Karpas-422 (cell line): ENCODE measurements at places on chromosomes 13 and 19. TPM values are rescaled to one million over a fixed set of nuclear protein-coding genes. Genes with fewer than 3 reads are reported as not detected.

ZNF540 gene
- total RNA-seq, result 2.4 and 8.7 TPM in 2 replicates

PRRG2 gene
- 1.3 and 3.8 TPM in 2 replicates for total RNA-seq

ESD gene
- total RNA-seq, result 104 and 239 TPM in 2 replicates

ZNF155 gene
- not detected in 2 replicates for total RNA-seq

MAG gene
- 0.36 TPM in 1 of 2 replicates, not detected in the other for total RNA-seq

PCCA gene
- total RNA-seq, result 4.3 and 7.0 TPM in 2 replicates

ZNF43 gene
- total RNA-seq, result 10.6 and 35.2 TPM in 2 replicates

KLK15 gene
- not detected in 2 replicates for total RNA-seq

C19orf53 gene
- 117 and 158 TPM in 2 replicates for total RNA-seq

- H3K4me1 ChIP-seq, result no peaks in the 10 kb centered on the region
- no peak overlapping the region for H3K4me3 ChIP-seq
- no peaks in the 10 kb centered on the region for H3K27me3 ChIP-seq
- H3K36me3 ChIP-seq, result no peaks in the 10 kb centered on the region
Observed at GRCh38 chr13:80161896-80162295, 179.0 kb downstream of the SPRY2 start.

- 0 out of 2 replicates have a peak, but pooled peaks cover 3% of the 10 kb centered on the region for H3K36me3 ChIP-seq
- H3K27me3 ChIP-seq, result no peaks in the 10 kb centered on the region
- no peak within 1 kb of the TSS for H3K4me3 ChIP-seq
- no peak within 1 kb of the TSS for H3K27ac ChIP-seq
Observed at GRCh38 chr19:19538061-19538784, at the start of gene CILP2. CILP2 (plus strand) TSS chr19:19538265; CDS start chr19:19538350, 85 bp downstream.

GRCh38 chr19:54660964-54661363, 1.8 kb upstream of the LILRB4 start:
- H3K27ac ChIP-seq, result no peak overlapping the region
- H3K36me3 ChIP-seq, result no peaks in the 10 kb centered on the region
- peaks cover 4% of the 10 kb centered on the region; the same call in 1 of the 2 replicates for H3K27me3 ChIP-seq
- DNase-seq, result no peak

- peaks cover 65% of the 10 kb centered on the region for H3K4me1 ChIP-seq
- no peaks in the 10 kb centered on the region for H3K27me3 ChIP-seq
- H3K36me3 ChIP-seq, result no peaks in the 10 kb centered on the region
- no peak overlapping the region for H3K4me3 ChIP-seq
- no peak for DNase-seq
Observed at GRCh38 chr19:11580116-11580515, 2.7 kb upstream of the ACP5 start.

DNA sequence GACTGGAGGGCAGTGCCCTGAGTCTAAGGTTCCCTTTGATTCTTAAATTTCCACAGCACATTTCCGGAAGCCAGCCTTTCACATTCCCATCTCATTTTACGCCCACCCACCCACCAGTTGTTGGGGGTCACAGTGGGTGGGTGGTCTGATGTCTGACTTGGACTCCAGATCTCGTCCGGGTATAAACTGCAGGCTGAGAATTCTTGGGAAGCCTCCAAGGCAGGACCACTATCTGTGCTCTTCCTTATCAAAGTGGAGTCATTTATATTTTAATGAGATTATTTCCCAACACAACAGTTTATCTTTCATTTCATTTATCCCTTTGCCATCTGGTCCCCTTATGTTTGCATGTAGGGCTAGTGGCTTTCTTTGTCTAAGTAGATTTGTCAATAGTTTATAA, 3.6 kb upstream of the FAM124A start:
- no peak overlapping the region for H3K27ac ChIP-seq
- peaks cover 3% of the 10 kb centered on the region; the same call in 1 of the 2 replicates for H3K4me1 ChIP-seq
- H3K36me3 ChIP-seq, result no peaks in the 10 kb centered on the region
- H3K27me3 ChIP-seq, result no peaks in the 10 kb centered on the region
- no peak for DNase-seq

GRCh38 chr19:32647361-32647760, 27.6 kb downstream of the ANKRD27 start:
- no peaks in the 10 kb centered on the region for H3K27me3 ChIP-seq
- peaks cover 19% of the 10 kb centered on the region for H3K36me3 ChIP-seq
- H3K27ac ChIP-seq, result no peak overlapping the region
- no peaks in the 10 kb centered on the region for H3K4me1 ChIP-seq
- no peak overlapping the region for H3K4me3 ChIP-seq

GRCh38 chr13:113802090-113802531, 43.1 kb downstream of the TMEM255B start:
- H3K27me3 ChIP-seq, result no peaks in the 10 kb centered on the region
- DNase-seq, result no peak
- H3K4me3 ChIP-seq, result no peak overlapping the region

DNA sequence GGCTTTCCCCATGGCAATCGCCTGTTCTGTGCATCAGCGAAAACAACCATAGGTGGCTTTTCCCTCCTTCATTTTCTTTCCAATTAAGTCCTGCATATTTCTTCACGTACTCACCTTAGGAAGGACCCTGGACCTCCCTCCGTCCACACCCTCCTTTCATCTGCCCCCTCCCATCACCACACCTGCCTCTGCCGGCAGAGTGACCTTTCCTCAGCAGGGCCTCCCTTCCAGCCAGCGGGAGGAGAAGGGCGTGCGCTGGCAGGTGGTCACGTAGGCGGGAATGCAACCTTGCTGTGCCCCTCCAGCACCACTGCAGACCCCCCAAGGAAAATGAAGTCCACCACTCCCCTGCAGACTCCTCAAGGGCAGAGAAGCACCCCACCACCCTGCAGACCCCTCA, 61.1 kb downstream of the GSX1 start:
- no peak for DNase-seq
- no peak overlapping the region for H3K4me3 ChIP-seq
- no peaks in the 10 kb centered on the region for H3K4me1 ChIP-seq

DNA sequence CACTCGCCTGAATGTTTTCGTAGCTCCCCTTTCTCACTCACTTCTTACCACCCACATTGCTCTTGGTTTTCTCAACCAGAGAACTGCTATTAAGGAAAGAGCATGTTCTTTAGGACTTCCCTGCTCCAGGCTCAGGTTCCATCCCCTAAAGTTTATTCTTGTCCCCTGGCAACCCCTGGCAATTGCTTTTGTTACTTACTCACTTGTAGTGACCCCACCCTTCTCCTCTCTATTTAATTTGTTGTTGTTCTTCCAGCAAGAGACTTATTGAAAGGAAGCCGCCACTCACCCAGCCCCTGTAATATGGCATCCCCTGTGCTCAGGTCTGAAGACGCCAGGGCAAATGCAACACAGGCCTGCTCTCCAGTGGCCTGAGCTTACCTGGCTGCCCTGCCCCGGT, 233.7 kb upstream of the SOX21 start:
- H3K27ac ChIP-seq, result no peak overlapping the region
- H3K4me1 ChIP-seq, result no peaks in the 10 kb centered on the region
- DNase-seq, result no peak
- no peaks in the 10 kb centered on the region for H3K36me3 ChIP-seq
- H3K27me3 ChIP-seq, result no peaks in the 10 kb centered on the region

DNA sequence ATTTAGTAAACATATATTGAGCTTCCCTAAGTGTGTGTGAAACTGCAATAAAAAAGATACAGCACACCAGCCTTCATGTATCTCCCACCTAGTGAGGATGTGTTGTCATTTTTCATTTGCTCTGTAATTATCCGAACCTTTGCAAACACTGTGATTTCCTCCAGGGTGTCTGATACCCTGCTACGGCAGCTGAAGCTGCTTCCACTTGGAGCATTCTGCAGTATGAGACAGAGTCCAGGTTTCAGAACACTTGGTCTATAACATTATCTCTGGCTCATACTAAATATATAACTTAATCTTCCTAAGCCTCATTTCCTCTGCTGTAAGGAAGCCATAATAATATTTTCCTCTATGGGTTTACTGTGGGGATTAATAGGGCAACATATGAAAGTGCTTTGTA, 1338.1 kb upstream of the SLC10A2 start:
- no peaks in the 10 kb centered on the region for H3K27me3 ChIP-seq
- DNase-seq, result no peak
- H3K4me1 ChIP-seq, result no peaks in the 10 kb centered on the region
- H3K27ac ChIP-seq, result no peak overlapping the region
- no peak overlapping the region for H3K4me3 ChIP-seq

- peak overlapping the region; percentile 88 for H3K4me3 ChIP-seq
- H3K27me3 ChIP-seq, result no peaks in the 10 kb centered on the region
Observed at GRCh38 chr19:52961981-52962380, 700 bp downstream of the ZNF816 start.

GRCh38 chr19:9608912-9609311, 12.1 kb downstream of the ZNF561 start:
- DNase-seq, result no peak
- H3K27ac ChIP-seq, result no peak overlapping the region
- H3K4me1 ChIP-seq, result no peaks in the 10 kb centered on the region
- H3K4me3 ChIP-seq, result no peak overlapping the region
- no peaks in the 10 kb centered on the region for H3K27me3 ChIP-seq
- H3K36me3 ChIP-seq, result peaks cover 51% of the 10 kb centered on the region

GRCh38 chr13:76289558-76289957, 596.6 kb downstream of the KCTD12 start:
- H3K27ac ChIP-seq, result no peak overlapping the region
- DNase-seq, result no peak
- H3K4me1 ChIP-seq, result no peaks in the 10 kb centered on the region
- H3K4me3 ChIP-seq, result no peak overlapping the region
- H3K36me3 ChIP-seq, result no peaks in the 10 kb centered on the region
- no peaks in the 10 kb centered on the region for H3K27me3 ChIP-seq

DNA sequence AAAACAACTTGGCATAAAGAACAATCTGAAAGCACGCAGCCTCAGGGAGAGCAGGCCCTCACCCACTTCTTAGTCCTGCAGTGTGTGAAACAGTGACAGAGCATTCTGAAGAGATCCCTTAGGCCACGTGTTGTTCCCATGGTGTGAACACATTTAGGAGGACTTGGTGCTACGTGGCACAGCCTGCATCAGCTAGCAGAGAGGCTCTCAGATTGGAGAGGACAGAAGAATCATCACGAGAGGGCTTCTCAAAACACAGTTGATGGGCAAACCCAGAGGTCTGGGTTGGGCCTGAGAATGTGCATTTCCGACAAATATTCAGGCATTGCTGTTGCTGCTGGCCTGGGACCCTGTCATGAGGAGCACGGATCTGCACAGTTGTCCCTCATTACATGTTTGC, 26.1 kb upstream of the TFDP1 start:
- no peak overlapping the region for H3K4me3 ChIP-seq
- H3K4me1 ChIP-seq, result peaks cover 10% of the 10 kb centered on the region; the same call in 1 of the 2 replicates
- H3K36me3 ChIP-seq, result no peaks in the 10 kb centered on the region
- no peaks in the 10 kb centered on the region for H3K27me3 ChIP-seq
- DNase-seq, result no peak
- no peak overlapping the region for H3K27ac ChIP-seq

- no peak for DNase-seq
- H3K27ac ChIP-seq, result no peak overlapping the region
- no peaks in the 10 kb centered on the region for H3K27me3 ChIP-seq
- no peaks in the 10 kb centered on the region for H3K4me1 ChIP-seq
Observed at GRCh38 chr19:31693933-31694269, 344.7 kb upstream of the TSHZ3 start.

- H3K4me1 ChIP-seq, result peaks cover 8% of the 10 kb centered on the region
- H3K4me3 ChIP-seq, result no peak overlapping the region
- no peaks in the 10 kb centered on the region for H3K36me3 ChIP-seq
- no peaks in the 10 kb centered on the region; the same call in 1 of the 2 replicates for H3K27me3 ChIP-seq
Observed at GRCh38 chr19:30535011-30535410, 162.8 kb downstream of the ZNF536 start.

DNA sequence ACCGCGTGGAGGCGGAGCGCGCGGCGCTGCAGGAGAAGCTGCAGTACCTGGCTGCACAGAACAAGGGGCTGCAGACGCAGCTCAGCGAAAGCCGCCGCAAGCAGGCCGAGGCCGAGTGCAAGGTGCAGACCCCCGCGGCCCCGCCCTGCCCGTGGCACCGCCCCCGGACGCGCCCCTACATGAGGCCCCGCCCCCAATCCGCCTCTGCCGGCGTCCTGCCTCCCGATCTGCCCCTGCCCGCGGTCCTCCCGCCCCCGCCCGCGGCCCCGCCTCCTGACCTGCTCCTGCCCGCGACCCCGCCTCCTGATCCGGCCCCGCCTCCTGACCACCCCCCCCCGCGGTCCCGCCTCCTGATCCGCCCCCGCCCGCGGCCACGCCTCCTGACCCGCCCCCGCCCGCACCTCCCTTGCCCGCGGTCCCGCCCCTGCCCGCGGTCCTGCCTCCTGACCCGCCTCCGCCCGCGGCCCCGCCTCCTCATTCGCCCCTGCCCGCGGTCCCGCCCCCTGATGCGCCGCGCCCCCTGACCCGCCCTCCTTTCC, 11.7 kb downstream of the PRR36 start:
- H3K4me1 ChIP-seq, result no peaks in the 10 kb centered on the region
- no peaks in the 10 kb centered on the region for H3K36me3 ChIP-seq
- no peak overlapping the region for H3K4me3 ChIP-seq
- DNase-seq, result peak; percentile 52

DNA sequence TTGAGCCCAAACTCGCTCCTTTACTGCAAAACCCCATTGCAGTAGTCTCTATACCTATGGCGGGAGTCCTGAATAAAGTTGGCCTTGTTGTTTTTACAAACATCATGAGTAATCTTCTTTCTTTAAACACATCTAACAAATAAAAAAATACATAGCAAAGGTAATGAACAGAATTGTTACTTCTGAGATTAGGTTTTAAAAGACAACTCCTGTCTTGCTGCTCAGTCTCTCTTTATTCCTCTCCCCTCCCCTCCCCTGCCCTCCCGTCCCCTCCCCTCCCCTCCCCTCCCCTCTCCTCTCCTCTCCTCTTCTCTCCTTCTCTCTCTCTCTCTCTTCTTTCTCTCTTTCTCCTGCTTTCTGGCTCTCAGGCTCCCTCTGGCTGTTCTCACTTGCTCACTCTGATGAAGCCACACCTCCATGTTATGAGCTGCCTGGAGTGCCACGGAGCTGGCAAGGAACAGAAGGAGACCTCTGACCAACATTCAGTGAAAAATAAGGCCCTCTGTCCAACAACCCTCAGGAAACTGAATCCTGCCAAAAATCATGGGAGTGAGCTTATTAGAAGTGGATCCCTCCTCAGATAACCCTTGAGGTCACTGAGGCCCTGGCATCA, 300.7 kb upstream of the MIR17HG start:
- no peak overlapping the region for H3K27ac ChIP-seq
- H3K27me3 ChIP-seq, result no peaks in the 10 kb centered on the region
- no peaks in the 10 kb centered on the region for H3K4me1 ChIP-seq
- no peak overlapping the region for H3K4me3 ChIP-seq
- DNase-seq, result no peak

GRCh38 chr13:77185721-77186120, 141.2 kb downstream of the MYCBP2 start:
- H3K27me3 ChIP-seq, result no peaks in the 10 kb centered on the region
- H3K4me3 ChIP-seq, result no peak overlapping the region
- peaks cover 58% of the 10 kb centered on the region for H3K36me3 ChIP-seq
- no peaks in the 10 kb centered on the region for H3K4me1 ChIP-seq

DNA sequence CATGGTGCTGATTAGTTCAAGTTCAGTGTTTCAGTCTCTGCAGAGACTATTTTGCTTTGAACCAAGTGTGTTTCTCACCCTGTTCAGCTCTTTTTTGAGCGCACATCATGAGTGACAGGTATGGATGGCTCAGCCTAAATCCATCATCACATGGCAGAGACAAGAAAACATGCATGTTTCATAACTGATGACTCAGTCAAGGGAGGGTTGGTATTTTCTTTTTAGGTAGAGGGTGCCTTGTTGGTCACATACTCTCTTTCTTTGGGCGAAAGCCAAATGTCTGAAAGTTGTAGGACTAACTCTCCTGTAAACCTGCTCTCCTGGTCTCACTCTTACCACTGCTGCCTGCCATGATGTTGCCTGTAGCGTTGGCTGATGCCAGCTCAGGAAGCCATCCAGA, 48.1 kb upstream of the RAP2A start:
- H3K4me3 ChIP-seq, result no peak overlapping the region
- H3K27ac ChIP-seq, result no peak overlapping the region
- DNase-seq, result no peak

- H3K36me3 ChIP-seq, result 0 out of 2 replicates have a peak, but pooled peaks cover 3% of the 10 kb centered on the region
- no peaks in the 10 kb centered on the region for H3K27me3 ChIP-seq
- H3K4me1 ChIP-seq, result peaks cover 5% of the 10 kb centered on the region
- H3K27ac ChIP-seq, result no peak overlapping the region
Observed at GRCh38 chr19:36605877-36606478, 865 bp downstream of the ZNF382 start.
